NCI-H526 treated with DMSO at 0.1 percent for 48 hours (cell line): ENCODE measurements at places on chromosomes 4 and X.

GRCh38 chrX:41445781-41446358 lies 1.3 kb upstream of the NYX start:
- no peak for DNase-seq

- DNase-seq, result no peak
Observed at GRCh38 chr4:20319825-20320612, 68.3 kb downstream of the SLIT2 start.

- DNase-seq, result no peak
Observed at GRCh38 chr4:123283371-123283895, 113.2 kb upstream of the SPRY1 start.

DNA sequence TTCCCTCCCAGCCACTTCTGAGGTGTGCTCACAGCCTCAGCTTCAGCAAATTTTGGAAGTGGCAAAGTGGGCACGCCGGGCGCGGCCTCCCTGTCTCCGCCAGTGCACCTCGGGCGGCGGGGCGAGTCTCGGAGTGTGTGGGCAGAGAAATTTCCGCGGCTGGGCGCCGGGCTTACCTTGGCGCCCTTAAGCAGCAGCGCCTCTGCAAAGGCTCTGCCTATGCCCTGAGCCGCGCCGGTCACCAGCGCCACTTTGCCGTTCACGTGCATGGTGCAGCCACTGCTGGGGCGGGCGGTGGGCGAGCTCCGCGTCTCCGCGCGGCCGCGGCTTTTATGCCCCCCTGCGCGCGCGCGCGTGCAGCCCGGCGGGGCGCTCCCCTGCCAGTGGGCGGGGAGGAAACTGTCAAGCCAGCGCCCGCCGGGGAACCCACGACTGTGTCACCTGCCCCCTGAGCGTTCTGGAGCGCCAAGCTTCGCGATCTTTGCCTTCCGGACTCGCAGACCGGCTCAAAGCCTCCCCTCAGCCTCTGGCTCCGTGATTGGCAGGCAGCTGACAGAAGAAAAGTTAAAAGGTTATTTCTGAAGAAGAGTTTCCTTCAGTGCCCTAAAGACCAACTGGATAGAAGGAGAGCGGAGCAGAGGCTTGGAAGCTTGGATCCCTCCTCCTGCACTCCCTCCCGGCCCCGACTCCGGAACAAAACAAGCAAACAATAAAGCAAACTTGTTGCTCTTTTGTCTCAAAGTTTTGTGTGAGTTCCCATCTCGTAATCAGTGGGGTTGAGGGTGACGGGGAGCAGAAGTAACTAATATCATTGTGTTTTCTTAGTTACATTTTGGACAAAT lies at the start of gene HPGD:
TSS of gene HPGD (minus strand) at position 306 of the 842 bp plus-strand sequence. CDS start at position 269, 37 bp downstream.
- DNase-seq, result peak; percentile 45

GRCh38 chr4:53450773-53451172 lies 73.3 kb downstream of the FIP1L1 start:
- DNase-seq, result no peak

- no peak for DNase-seq
Observed at GRCh38 chr4:176191974-176192373, 3.4 kb downstream of the SPATA4 start.

DNA sequence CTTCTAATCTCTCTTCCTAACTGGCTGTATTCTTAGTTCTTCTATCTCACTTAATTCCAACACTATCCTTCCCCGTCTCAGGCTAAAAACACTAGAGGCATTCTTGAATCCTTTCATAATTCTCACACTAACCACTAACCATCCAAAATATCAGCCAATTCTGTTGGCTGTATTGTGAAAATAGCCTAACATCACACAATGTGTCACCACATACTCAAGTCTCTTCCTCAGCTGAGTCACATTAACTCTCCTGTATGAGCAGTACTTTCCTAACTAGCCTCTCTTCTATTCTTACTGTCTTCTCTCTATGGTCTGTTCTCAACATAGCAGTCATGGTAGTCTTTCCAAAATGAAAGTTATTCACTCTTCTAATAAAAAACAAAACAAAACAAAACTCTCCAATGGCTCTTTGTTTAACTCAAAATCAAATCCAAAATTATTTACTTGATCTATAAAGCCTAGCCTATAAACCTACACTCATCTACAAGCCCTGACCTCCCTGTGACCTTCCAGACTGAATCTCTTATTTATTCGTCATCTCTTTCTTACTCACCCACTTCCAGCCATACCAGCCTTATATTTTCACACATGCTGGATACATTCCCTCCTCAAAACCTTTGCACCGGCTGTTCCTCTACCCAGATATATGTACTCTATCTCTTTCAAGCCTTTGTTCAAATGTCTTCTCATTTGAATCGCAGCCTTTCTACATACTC lies 445.9 kb downstream of the TLL1 start:
- no peak for DNase-seq

DNA sequence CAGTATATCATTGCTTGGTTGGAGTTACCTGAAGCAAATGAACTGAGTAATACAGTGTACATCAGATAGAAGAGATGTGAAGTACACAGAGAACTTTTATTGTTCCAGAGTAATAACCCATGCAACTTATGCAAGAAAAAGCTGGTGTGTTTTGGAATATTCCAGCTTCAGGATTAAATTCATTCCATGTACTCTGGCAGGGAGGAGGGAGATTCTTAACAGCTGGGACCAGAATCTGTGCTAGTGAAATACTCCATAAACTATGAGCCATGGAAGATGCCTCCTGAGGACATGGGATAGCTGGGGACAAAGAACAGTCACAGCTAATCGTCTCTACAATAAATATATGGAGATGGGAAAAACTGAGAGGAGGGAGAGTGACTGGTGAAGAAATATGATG lies 101.6 kb upstream of the OTUD4 start:
- no peak for DNase-seq

GRCh38 chr4:6625256-6625655 lies 15.2 kb upstream of the MRFAP1 start:
- DNase-seq, result no peak

GRCh38 chr4:25367877-25368276 lies 9.2 kb upstream of the ANAPC4 start:
- no peak for DNase-seq

- DNase-seq, result no peak
Observed at GRCh38 chrX:111169141-111169540, 73.2 kb downstream of the PAK3 start.

GRCh38 chrX:23133551-23133950 lies 133.8 kb downstream of the DDX53 start:
- DNase-seq, result no peak

GRCh38 chr4:100254237-100254636 lies 64.0 kb upstream of the DDIT4L start:
- DNase-seq, result no peak

DNA sequence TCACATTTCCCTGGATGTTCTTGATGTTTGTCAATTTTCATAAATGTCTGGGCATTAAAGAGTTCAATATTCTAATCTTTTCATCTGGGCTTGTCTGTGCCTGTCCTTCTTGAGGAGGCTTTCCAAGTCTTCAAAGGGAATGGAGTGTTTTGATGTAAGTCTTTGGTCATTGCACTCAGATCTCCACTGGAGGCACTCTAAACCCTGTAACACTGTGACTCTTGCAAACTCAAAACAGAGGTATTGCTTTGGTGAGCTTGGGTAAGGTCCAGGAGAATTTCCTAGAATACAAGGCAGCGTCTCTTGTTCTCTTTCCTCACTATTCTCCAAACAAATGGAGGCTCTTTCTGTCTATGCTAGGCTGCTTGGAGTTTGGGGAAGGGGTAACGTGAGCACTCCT lies 1118.1 kb upstream of the PABPC4L start:
- DNase-seq, result no peak

GRCh38 chr4:530017-530781 lies 31.2 kb downstream of the PIGG start:
- DNase-seq, result no peak
